Endodermal cell (in vitro differentiated cells): ENCODE measurements at places on chromosomes 12 and 14.

DNA sequence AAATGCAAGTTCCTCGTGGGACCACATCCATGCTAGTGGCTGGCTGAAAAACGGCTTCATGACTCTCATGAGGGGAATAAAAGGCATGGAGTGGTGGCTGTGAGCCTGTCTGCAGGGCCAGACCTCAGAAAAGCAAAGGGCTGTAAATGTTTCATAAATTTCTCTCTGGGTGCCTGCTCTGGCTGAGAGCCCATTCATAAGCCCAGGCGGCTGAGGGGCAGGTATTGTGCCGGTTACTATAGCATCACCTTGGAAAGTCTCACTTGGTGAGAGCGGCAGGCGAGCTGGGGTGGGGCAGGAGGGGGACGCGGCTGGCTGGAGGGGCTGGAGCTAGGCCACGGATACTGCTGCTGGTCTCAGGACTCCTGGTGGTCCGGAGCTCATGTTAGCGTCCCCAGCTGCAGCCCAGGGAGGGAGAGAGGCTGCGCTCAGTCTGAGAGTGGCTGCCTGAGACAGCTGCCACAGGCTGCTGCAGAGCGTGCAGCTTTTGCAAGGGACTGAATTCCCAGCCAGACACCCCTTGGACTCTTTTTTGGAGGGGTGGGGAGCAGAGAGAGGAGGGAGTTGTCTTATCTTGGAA is at the start of gene SLC17A8:
SLC17A8 (plus strand) TSS at position 431 of the 580 bp plus-strand sequence. CDS start 318 bp downstream, outside the sequence.
- DNase-seq = peak; percentile 92

DNA sequence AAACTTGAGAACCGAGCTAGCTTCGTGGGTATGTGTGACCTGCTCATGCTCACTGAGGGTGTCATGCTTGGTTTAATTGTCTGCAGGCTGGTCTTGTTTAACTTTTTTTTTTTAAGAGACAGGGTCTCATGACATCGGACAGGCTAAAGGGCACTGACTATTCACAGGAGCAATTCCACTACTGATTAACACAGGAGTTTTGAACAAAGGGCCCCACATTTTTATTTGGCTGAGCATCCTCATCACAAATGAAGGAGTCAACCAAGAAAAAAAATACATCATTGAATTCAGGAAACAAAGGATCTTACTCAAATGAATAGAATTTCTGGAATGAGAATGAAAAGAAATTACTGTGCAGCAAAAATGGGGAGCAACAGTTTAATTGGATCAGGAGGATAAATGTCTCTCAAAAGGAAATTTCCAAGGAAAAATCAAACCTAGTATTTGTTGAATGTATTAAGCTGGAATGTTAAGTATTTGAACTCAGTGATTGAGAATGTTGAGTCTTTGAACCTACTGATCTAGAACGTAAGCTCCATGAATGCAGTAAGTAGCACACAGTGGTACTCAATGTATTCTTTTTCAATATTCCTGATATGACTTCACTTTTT is 20.8 kb upstream of the PYROXD1 start:
- DNase-seq = no peak

DNA sequence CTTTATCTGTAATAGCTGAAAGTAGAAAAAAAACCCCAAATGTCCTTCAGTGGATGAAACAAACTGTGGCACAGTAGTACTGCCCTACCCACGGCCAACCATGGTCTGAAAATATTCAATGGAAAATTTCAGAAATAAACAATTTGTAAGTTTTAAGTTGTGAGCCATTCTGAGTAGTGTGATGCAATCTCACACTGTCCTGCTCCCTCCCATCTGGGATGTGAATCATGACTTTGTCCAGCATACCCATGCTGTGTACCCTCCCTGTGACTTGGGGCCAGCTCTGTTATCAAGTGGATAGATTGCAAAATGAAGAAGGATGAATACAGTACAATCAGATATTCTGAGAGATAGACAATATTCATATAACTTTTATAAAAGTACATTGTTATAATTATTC is 106.2 kb downstream of the SMOC1 start:
- no peak for DNase-seq

- no peak for DNase-seq
Measured at GRCh38 chr14:19947413-19948090, 16.8 kb downstream of the OR4K1 start.

GRCh38 chr12:77796775-77797174 is 33.9 kb upstream of the NAV3 start:
- DNase-seq = no peak

GRCh38 chr12:41188841-41189394 is 798 bp downstream of the PDZRN4 start:
- DNase-seq = peak; percentile 81

- no peak for DNase-seq
Measured at GRCh38 chr12:132813443-132813842, 15.2 kb downstream of the GOLGA3 start.

DNA sequence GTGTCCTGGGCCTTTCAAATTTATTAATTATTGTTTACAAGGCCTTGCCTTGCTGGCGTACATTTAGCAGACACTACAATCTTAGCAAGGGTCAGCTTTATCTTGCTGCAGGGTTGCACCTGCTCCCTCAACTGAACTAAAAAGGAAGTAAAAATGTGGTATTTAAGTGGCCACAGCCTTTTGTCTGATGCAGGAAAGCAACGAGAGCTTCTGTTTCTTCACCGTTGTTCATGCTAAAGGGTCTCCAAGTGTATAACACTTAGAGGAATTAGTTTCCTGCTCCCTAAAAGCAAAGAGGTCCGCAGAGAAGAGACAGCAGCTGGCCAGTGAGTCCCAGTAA is 62.8 kb upstream of the EGLN3 start:
- DNase-seq = no peak

GRCh38 chr14:103830511-103831270 is 16.7 kb downstream of the PPP1R13B start:
- peak; percentile 11 for DNase-seq

DNA sequence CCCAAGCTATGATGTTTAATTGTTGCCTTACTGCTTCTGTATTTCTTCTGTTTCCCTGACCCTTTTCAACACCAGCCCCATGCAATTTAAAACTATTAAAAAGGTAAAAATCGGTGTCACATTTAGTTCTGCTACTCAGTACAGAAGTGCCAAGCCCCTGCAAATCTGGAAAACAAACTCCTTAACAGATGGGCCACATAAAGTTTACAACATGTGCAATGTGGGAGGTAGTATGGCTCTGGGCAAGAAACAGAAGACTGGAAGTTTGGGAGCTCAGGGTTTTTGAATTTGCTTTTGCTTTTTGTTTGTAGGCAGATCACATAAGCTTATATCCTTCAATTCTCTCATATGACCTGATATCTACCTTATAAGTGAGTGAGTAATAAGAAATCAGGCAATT is 404.0 kb upstream of the ATP2B1 start:
- DNase-seq = no peak

DNA sequence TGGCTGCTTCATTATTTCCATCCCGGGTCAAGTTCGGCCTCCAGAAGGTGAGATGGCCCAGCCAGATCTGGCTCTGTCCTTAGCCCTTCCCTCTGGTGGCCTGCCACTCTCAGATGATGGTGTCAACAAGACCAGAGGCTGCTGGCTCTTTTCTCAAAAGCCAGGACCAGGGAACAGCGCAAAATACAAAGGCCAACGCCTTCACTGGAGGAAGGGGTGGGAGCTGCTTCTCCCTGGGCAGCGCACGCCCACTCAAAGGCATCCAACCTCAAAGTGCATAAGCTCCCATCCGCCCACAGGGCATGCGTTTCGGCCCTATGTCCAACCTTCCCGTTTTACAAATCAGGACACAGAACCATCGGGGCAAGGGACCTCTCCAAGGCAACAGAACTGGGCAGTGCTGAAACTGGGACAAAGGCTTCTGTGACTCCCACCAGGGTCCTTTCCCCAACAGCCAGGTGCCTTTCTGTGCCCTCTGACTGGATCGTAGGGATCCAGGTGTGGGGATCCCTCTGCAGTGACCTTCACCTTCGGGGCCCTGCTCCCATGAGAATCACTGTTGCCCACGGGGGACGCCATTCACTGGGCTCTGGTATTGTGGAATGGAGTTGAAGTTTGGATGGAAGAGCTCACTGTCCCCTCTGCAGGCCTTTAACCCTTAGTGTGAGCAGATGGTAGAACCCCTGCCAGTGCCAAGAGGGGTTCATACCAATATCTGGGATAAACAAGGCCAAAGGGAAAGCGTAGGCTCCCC is 76.8 kb downstream of the NINJ2 start:
- peak; percentile 36 for DNase-seq

DNA sequence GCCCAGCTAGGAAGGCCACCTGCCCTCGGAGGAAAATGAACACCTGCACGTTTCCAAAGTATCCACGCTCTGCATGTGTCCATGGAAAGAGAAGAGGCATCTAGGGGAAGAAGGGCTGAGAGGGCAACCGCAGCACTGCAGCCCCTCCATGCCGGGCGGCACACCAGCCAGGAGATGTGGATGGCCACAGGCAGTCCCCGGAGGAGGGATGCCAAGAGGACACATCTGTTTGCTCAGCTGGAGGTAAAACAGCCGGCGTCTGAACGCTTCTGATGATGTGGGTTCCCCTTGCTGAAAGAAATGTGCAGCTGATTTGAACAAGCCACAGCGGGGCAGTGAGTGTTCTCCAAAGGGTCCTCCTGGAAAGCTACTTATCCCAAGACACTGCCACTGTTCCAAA is 34.0 kb downstream of the CHGA start:
- no peak for DNase-seq

DNA sequence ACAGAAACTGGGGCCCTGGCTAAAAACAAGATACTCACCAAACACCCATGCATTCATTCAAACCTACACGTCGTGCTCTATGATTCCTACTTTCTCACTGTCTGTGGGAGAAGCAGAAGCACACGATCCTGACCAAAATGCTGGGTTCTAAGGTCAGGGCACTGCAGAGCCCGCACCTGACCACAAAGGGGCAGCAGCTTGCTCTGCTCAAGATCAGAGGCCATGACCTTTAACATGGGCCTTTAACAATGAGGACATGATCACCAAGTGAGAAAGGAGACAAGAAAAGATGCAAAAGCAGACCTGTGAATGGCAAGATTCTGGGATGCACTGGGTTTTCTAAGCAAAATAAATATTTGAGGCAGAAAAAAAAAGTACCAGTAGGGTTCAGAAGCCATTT is 40.1 kb upstream of the VPS33A start:
- DNase-seq = peak; percentile 83

- peak; percentile 43 for DNase-seq
Measured at GRCh38 chr12:53754633-53755264, 3.0 kb upstream of the CISTR start.

DNA sequence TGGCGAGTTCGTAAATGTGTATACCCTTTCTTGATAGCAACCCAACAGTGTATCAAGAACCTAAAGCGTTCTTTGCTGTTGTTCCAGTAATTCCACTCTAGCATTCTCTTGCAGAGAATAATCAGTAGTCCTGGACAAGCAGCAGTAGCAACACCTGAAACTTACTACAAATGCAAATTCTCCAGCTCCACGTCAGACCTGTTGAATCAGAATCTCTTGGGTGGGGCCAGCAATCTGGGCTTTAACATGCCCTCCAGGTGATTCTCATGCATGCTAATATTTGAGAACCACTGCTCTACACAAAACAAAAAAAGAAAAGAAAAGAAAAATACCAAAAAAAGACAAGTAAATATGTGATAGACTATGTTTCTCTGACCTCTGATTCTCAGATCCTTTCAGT is 10.1 kb downstream of the PTGDR start:
- DNase-seq = no peak

DNA sequence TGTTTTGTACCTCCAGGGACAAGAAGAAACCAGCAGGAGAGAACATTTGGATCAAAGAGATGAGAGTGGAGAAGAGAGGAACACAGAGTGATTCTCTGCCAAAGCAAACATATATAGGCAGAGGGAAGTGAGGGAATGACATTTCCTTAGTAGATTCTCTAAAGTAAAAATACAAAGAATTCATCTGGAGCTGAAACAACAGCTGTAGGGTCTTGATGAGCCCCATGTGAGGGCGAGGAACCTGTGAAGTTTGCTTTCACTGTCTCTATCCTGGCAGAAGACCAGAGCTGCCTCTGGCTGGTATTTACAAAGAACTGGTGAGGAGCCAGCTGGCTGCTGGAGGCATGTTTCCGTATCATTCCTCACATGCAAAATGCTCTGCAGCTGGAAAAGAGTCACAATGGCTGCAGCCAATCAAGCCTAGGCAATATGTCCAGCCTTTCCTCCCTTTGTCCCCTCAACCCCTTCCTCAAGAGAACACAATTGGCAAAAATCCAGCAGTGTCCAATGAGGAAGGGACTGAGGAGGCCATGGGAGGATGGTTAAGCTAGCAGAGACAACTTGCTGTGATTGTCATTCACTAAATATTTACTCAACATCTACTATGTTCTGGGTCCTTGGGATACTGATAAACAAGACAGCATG is 122.5 kb downstream of the PHLDA1 start:
- no peak for DNase-seq

- DNase-seq = no peak
Measured at GRCh38 chr12:2454601-2455177, 340.1 kb upstream of the FKBP4 start.

GRCh38 chr12:89977405-89978085 is 268.9 kb upstream of the ATP2B1 start:
- DNase-seq = no peak

DNA sequence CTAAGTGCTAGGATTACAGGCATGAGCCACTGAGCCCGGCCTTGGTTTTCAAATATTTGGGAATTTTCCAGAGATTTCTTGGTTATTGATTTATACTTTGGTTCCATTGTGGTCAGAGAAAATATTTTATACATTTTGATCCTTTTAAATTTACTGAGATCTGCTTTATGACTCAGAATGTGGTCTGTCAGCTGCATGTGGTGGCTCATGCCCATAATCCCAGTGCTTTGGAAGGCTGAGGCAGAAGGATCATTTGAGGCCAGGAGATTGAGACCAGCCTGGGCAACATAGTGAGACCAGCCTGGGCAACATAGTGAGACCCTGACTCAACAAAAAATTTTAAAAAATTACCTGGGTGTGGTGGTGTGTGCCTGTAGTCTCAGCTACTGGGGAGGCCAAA is 49.8 kb downstream of the ADCK1 start:
- no peak for DNase-seq

DNA sequence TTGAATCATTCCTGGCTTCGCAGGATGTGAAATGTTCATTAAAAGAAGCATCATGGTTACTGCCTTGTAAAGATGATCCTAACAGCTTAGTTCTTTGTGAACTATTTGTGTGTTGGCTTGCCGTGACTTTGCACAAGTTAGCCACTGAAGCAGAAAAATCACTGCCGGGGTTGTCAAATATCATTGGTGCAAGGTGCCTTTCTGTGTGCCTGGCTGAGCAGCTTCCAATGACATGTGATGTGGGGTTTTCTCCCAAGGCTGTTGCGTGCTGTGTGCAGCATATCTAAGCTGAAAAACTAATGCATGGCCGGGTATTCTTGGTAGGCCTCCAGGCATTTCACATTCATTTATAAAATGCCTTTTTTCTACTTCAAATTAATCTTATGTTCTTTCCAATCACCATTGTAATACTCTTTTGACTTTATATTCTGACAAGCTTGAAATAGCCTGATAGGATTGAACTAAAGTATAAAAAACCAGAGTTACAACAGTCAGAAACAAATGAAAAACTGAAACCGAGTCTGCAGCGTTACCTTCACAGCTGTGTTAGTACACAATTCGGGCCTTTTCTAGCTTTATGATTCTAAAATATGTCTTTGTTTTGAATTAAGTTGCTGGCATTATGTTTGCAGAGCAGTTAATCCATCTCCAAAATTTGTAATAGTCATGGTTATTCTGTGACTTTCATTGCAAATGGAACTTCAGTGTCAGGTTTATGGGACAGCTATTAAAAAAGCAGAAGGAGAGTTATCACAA is 222.1 kb downstream of the SYT1 start:
- DNase-seq = no peak
